Hepatocyte (in vitro differentiated cells): ENCODE measurements at places on chromosomes 16 and 17. TPM values are rescaled to one million over a fixed set of nuclear protein-coding genes. Genes with fewer than 3 reads are reported as not detected.

Gene HOXB8
- total RNA-seq: 0.57 and 1.6 TPM in 2 replicates

Gene KRTAP9-2
- total RNA-seq: not detected in 2 replicates

Gene CIITA
- total RNA-seq: 0.08 TPM in 1 of 2 replicates, not detected in the other

Gene CLDN9
- total RNA-seq: 2.0 and 3.5 TPM in 2 replicates

Gene FBRS
- total RNA-seq: 18.5 and 22.9 TPM in 2 replicates

Gene MMP28
- 11.2 and 18.0 TPM in 2 replicates for total RNA-seq

Gene MYLK3
- 2.0 and 6.5 TPM in 2 replicates for total RNA-seq

Gene KRTAP4-3
- total RNA-seq: not detected in 2 replicates

Gene CD300H
- 0.67 TPM in 1 of 2 replicates, not detected in the other for total RNA-seq

Gene XAF1
- total RNA-seq: 3.3 and 4.1 TPM in 2 replicates

Gene ZNF423
- total RNA-seq: 7.6 and 11.8 TPM in 2 replicates

Gene THAP11
- total RNA-seq: 35.4 and 40.0 TPM in 2 replicates

Gene TSPOAP1
- total RNA-seq: 10.0 and 15.4 TPM in 2 replicates

Gene CDRT15
- total RNA-seq: not detected in 2 replicates

DNA sequence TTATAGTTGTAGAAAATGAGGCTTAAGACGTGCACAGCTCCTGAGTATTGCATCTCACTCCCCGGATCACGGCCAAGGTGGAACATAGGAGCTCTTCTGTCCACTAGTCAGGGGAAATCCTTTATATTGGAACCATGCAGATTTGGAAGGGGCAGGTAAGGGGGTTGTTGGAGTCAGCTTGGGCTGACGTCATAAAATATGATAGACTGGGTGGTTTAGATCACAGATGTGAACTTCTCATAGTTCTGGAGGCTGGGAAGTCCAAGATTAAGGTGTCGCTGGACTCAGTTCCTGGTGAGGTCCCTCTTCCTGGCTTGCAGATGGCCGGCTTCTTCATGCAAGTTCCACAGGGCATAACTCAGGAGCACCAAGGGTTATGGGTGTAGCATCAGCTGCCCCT lies 5.6 kb downstream of the CACNG4 start:
- no peaks in the 10 kb centered on the region for H3K36me3 ChIP-seq
- DNase-seq: no peak
- H3K27me3 ChIP-seq: peaks cover 28% of the 10 kb centered on the region

GRCh38 chr17:40803617-40804082 lies 3.9 kb upstream of the KRT28 start:
- H3K27ac ChIP-seq: no peak overlapping the region
- DNase-seq: peak; percentile 92
- H3K27me3 ChIP-seq: peaks cover 49% of the 10 kb centered on the region
- no peaks in the 10 kb centered on the region for H3K4me1 ChIP-seq
- no peak overlapping the region for H3K4me3 ChIP-seq
- no peaks in the 10 kb centered on the region for H3K36me3 ChIP-seq

DNA sequence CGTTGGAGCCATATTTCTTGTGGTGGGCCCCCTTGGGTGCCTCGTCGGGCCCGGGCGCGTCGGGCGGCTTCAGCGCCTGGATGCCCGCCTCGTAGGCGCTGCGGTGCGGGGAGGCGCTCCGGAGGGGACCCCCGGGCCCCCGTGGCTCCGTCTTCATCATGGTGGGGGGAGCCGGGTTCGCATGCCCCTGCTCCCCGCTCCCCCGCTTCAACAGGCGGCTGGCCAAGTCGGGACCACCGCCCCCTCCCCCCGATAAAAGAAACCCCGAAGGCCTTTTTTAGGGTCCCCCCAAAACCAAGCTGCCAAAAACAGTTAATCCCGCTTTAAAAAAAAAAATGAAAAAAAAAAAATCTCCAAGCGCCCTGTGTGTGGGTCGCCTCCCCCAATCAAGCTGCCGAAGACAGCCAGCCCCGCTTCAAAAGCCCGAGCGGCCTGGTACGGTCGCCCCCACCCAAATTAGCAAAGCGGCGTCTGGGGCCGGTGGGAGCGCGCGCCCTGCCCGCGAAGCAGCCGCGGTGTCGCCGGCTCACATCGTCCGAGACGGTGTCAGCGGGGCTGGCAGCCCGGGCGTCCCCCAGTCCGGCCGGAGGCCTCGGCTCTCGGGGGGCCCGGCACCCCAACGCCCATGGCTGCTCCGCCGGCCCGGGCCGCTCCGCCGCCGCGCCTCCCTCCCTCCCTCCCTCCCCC lies at the start of gene PPP1R9B:
Gene PPP1R9B (minus strand): TSS at position 324 of the 687 bp plus-strand sequence. CDS start 164 bp downstream, at position 160.
- H3K36me3 ChIP-seq: no peaks in the 10 kb centered on the region
- H3K27ac ChIP-seq: peak within 1 kb of the TSS; percentile 83
- no peaks in the 10 kb centered on the region for H3K27me3 ChIP-seq
- peak within 1 kb of the TSS; percentile 98 for H3K4me3 ChIP-seq

- H3K27ac ChIP-seq: peak overlapping the region; percentile 66
- no peak overlapping the region for H3K4me3 ChIP-seq
- H3K4me1 ChIP-seq: peaks cover 19% of the 10 kb centered on the region
Measured at GRCh38 chr16:30951193-30951592, 2.3 kb downstream of the ORAI3 start.

- peak overlapping the region; percentile 87 for H3K27ac ChIP-seq
- peak; percentile 30 for DNase-seq
- H3K36me3 ChIP-seq: no peaks in the 10 kb centered on the region
Measured at GRCh38 chr17:59367657-59368045, 36.2 kb downstream of the YPEL2 start.

- H3K4me3 ChIP-seq: no peak overlapping the region
- peaks cover 3% of the 10 kb centered on the region for H3K4me1 ChIP-seq
- no peaks in the 10 kb centered on the region for H3K36me3 ChIP-seq
- no peaks in the 10 kb centered on the region for H3K27me3 ChIP-seq
Measured at GRCh38 chr16:2790631-2791030, 3.3 kb upstream of the PRSS33 start.

GRCh38 chr17:30211371-30211770 lies 24.1 kb downstream of the SLC6A4 start:
- H3K27ac ChIP-seq: no peak overlapping the region
- no peaks in the 10 kb centered on the region for H3K27me3 ChIP-seq
- DNase-seq: no peak
- no peak overlapping the region for H3K4me3 ChIP-seq
- H3K4me1 ChIP-seq: no peaks in the 10 kb centered on the region

GRCh38 chr16:47461598-47462266 lies 601 bp downstream of the PHKB start:
- peak; percentile 30 for DNase-seq
- peak overlapping the region; percentile 79 for H3K4me3 ChIP-seq

GRCh38 chr17:59611503-59611902 lies 8.2 kb upstream of the CLTC start:
- DNase-seq: no peak
- H3K27me3 ChIP-seq: no peaks in the 10 kb centered on the region
- peaks cover 4% of the 10 kb centered on the region for H3K4me1 ChIP-seq

DNA sequence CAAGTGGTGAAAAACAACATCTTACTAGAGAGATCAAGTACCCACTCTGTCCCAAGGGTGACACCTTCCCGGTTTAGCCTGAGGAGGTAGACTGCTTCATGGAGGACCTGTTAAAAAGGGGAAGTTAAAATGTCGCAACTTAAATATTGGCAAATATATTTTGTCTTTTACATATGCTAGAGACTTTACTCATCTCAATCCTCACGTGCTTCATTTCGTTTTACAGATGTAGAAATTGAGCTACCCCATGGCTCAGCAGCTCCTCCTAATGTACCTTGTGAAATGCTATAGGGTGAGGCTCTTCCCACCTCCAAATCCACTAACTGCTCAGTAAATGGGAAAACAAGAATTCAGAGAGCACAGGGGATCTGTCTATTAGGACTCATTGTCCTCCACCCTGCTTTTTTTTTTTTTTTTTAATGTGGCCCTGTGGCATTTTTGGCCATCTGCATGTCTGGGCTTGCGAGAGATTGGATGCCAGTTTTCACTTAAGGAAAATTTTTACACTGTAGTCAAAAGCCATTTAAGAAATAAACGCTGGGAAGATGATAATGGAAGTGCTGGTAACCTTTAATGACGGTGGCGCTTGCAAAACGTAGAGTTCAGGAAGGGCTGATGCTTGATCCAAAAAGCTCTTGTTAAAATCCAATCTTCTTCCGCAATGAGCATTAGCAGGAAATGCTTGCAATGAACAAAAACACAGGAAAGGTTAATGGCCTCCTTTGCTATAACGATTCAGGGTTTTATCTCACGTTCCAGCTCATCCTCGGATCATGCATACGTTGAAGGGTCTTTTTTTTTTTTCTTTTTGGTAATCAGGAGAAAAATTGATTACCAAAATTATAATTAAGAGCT lies 39.8 kb downstream of the HSBP1 start:
- H3K36me3 ChIP-seq: no peaks in the 10 kb centered on the region
- no peak for DNase-seq
- no peaks in the 10 kb centered on the region for H3K27me3 ChIP-seq

GRCh38 chr17:59695945-59696681 lies 11.1 kb downstream of the PTRH2 start:
- H3K36me3 ChIP-seq: no peaks in the 10 kb centered on the region
- no peaks in the 10 kb centered on the region for H3K27me3 ChIP-seq
- no peak overlapping the region for H3K4me3 ChIP-seq
- peak overlapping the region; percentile 36 for H3K27ac ChIP-seq

GRCh38 chr17:61335105-61335844 lies 64.4 kb upstream of the TBX2 start:
- peaks cover 28% of the 10 kb centered on the region for H3K4me1 ChIP-seq
- DNase-seq: peak; percentile 66
- no peaks in the 10 kb centered on the region for H3K36me3 ChIP-seq
- H3K27me3 ChIP-seq: no peaks in the 10 kb centered on the region
- H3K27ac ChIP-seq: peak overlapping the region; percentile 68
- no peak overlapping the region for H3K4me3 ChIP-seq

- no peak overlapping the region for H3K27ac ChIP-seq
- no peaks in the 10 kb centered on the region for H3K27me3 ChIP-seq
- no peaks in the 10 kb centered on the region for H3K36me3 ChIP-seq
- H3K4me1 ChIP-seq: peaks cover 42% of the 10 kb centered on the region
- H3K4me3 ChIP-seq: no peak overlapping the region
- no peak for DNase-seq
Measured at GRCh38 chr17:29594519-29595090, 1.7 kb downstream of the ANKRD13B start.

- H3K4me1 ChIP-seq: no peaks in the 10 kb centered on the region
- no peak overlapping the region for H3K27ac ChIP-seq
- no peaks in the 10 kb centered on the region for H3K27me3 ChIP-seq
- H3K4me3 ChIP-seq: no peak overlapping the region
- no peaks in the 10 kb centered on the region for H3K36me3 ChIP-seq
Measured at GRCh38 chr16:4407543-4408322, 8.7 kb downstream of the CORO7 start.
